Fibroblast of villous mesenchyme (primary cell): ENCODE measurements at places on chromosomes 7 and 10. TPM values are rescaled to one million over a fixed set of nuclear protein-coding genes. Genes with fewer than 3 reads are reported as not detected.

DNA sequence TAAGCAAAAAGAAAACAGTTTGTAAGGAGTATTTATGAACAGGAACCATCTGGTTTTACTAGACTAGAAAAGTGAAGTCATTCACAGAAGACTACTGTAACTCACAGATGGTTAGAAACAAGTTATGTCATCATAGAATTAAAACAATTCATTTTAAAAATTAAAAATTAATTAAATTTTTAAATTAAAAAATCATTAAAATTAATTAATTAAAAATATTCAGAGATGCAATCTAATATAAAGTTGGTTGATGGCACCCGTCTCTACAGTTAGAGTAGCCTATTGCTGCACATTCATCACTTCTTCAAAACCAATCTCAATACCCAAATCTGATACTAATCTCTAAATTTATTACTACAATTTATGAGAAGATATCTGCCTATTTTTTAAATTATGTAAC is 454.8 kb upstream of the NUPR2 start:
- DNase-seq, result no peak

DNA sequence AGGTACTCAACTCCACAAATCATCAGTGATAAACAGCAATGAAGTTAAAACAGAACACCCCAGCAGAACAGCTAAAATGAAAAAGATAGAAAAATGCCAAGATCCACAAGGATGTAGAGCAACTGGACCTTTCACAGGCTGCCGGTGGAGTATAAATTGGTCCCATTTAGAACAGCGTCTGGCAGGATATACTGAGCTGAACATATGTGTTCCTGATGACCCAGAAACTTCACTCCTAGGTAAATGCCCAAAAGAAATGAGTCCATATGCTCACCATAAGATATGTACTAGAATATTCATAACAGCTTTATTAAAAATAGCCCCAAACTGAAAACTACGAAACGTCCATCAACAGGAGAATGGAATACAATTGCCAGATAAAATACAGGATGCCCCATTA is 102.4 kb downstream of the OAT start:
- no peak for DNase-seq

Gene TSPAN13
- total RNA-seq, result 8.7 and 10.8 TPM in 2 replicates

Gene CPEB3
- total RNA-seq, result 0.43 and 0.64 TPM in 2 replicates

Gene DGKB
- not detected in 2 replicates for total RNA-seq

Gene MBL2
- total RNA-seq, result not detected in 2 replicates

GRCh38 chr10:51074238-51075028 is at the start of gene PRKG1:
PRKG1 (plus strand) TSS chr10:51074487.
- DNase-seq, result peak; percentile 75

GRCh38 chr7:104818961-104819880 is 194.8 kb upstream of the KMT2E start:
- DNase-seq, result peak; percentile 2

GRCh38 chr7:86908948-86909347 is 150.5 kb downstream of the ELAPOR2 start:
- no peak for DNase-seq

DNA sequence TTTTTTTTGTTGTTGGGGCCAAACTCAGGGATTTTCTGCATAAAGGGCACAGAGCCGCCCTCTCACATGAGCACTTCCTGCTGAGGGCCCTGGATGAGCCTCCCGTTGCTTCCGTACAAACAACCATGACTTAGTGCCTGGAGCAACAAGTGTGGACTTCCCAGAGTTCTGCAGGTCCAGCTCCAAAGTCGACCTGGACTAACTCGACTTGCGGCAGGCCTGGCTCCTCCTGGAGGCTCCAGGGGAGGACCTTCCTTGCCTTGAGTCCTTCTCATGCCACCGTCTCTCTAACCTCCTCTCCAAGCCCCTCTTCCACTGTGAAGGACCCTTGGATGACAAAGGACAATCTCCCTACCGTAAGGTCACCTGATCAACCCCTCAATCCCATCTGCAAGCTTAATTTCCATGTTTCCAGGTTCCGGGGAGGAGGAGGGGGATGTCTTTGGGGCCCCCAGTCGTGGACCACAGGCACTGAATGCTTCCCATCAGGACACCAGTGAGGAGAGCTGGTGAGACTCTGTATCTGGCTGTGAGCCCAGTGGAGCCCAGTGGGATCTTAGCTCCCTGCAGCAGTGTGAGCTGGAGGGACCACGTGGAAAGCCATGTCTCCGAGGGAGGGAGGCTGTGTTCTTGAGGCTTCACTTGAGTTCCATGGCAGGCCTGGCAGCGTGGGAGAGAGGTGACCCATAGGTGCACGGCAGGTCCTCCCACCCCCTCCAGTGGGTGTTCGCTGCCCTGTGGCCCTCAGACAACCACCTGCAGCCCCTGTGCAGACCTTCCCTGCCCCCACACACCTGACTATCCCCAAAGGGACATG is 199.5 kb upstream of the PPP2R2D start:
- no peak for DNase-seq

DNA sequence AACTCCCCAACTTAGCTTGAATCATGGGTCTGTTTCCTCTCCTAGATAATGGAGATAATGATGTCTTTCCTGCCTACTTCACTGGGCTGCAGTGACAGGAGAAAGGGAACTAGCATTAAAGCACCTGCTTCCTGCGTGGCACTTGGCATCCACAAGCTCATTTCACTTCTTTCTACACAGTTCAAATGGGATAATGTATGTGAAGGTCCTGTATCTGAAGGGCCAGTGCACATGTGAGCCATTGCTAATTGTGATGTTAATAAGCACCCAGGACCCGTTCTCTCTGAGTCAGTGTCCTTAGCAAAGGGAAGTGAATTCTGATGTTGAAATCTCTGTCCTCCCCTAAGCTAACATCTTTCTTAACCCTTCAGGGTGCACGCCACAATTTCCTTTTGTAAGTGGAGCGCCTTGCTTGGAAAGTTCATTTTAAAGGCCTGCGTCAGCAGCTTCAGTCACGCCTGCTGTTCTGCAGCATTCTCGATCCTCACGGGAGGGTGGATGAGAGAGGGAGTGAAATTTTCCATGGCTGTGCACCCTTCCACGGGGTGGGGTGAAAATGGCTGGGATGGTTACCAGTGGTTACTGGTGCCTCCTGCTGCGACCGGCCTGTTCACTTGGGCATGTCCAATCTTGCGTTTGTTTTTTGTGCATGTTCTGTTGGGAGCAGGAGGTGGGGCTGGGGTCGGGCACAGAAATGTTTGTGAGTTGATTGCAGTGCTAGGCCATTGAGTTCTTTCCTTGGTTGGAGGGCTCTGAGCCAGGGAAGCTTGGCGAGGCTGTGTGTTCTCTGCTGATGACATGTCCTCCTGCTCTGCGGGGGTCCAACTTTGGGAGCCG is 59.2 kb downstream of the HK1 start:
- peak; percentile 98 for DNase-seq

DNA sequence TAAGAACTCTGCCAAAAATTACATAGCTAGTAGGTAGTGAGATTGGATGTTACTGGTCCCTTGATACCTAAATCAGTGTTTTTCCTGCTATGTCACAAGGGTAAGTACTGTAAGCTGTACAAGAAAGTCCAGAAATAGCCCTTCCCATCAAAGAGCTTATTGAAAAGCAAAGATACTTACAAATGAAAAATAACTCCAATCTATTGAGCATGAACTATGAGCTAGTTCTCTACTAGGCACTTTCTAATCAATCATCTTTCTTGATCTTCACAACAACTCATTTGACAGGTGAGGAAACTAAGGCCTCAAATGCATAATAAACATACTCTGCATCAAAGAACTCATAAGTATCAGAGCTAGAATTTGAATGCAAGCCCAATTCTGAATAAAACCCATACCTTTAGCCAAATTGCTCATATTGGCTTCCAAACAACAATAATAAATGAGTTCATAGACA is 249.8 kb upstream of the TCF7L2 start:
- DNase-seq, result no peak

DNA sequence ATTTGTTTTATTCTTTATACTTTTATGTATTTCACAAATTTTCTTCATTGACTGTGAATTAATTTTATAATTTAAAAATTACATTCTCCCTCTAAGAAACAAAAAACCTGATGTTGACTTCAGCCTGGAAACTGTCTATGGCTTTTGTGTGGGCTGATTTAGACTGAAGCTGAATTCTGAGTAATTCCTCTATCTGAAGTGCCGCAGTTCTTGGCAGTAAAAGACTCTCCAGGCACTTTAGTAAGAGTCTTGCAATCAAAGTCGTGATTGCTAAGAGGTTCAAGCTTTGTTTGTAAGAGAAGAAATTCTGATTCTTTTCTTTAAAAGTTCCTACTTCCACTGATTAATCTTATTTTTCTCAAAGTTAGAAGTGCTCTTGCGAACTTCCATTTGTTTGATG is 3.4 kb upstream of the CEP41 start:
- no peak for DNase-seq

Gene METTL27
- 1.6 and 2.6 TPM in 2 replicates for total RNA-seq

DNA sequence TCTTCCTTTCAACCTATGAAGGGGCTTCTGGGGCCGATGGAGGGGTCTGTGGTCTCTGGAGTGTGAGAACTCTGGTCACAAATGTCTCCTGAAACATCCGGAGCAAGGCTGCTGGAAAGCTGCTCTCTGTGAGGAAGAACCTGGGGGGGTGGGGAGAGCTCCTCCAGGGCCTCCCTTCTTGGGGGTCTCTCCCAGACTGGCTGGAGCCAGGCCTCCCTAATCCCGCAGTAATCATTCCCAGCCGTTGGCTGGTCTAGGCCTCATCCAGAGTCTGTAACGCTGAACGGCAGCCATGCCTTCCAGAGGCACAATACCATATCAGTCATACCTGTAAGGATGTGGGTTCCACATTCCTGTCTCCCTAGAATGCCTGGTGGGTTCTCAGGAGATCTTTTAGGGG is 4.4 kb upstream of the LZTS2 start:
- no peak for DNase-seq

Gene OR2A42
- total RNA-seq, result under 0.01 TPM in 2 replicates

GRCh38 chr10:93280699-93281366 is 201.3 kb downstream of the MYOF start:
- no peak for DNase-seq

Gene PLEKHS1
- under 0.01 TPM in 1 of 2 replicates, not detected in the other for total RNA-seq

DNA sequence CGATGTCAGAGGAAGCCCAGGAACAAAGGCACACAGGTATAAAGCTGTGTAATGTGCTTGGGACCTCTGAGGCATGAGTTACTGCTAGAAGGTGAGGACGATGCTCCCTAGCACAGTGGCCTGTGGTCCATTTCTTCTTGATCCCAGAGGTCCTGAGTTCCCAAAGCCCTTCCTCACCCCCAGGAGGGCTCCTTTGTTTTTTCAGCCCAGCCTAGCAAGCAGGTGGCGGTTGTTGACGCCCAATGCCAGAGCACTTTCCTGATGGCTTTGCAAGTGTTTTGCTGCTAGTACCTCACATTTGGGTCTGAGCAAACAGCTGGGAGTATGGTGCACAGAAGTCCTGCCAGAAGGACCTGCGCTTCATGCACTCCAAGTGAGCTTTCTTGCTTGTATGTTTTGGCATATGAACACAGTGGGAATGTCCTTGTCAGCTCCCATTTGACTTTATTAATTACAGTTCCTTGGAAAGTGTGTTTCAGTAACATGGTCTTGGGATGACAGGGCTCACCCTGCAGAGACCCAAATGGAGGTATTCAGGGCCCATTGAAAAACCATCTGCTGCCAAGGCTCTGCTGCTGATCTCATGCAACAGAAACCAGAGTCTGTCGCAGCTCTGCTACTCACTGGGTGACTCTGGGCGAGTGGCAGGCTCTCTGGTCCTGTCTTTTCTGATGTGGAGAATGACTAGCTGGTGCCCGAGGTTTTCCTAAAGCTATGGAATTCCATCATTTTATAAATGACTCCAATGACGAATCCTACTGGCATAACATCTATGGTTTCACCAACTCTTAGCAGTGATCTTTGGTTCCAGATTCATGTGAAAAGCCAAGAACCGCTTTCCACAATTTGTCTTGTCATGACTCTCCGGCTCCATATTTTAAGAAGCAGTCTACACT is 134.9 kb downstream of the ARID5B start:
- no peak for DNase-seq

Gene DGKI
- 3.5 and 11.3 TPM in 2 replicates for total RNA-seq

DNA sequence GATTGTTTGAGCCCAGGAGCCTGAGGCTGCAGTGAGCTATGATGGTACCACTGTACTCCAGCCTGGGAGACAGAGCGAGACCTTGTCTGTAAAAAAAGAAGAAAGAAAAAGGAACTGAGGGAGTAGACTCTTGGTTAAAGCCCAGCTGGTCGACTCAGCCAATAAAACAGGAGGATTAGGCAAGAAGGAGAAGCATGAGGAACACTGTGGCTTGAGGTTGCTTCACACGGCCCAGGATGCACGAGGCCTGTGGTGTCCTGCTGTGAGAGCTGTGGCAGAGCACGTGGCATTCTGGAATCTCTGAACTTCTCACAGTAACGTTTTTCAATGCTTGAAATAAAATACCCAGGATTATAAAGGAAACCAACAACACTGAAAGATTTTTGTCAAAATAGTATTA is 93.3 kb downstream of the CUL2 start:
- DNase-seq, result peak; percentile 89

DNA sequence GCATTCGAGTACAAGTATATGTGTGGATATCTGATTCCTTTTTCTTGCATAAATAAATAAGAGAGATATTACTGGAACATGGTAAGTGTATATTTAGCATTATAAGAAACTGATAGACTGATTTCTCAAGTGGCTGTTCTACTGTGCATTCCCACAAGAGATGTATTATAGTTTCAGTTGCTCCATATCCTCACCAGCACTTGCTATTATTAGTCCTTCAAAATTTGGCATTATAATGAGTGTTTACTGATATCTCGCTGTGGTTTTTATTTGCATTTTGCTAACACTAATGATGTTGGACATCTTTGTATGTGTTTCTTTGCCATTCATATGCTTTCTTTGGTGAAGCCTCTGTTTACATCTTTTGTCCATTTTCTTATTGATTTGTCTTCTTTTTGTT is 4.4 kb upstream of the CLRN3 start:
- no peak for DNase-seq

Gene SAP25
- total RNA-seq, result 0.32 TPM in 1 of 2 replicates, not detected in the other

Gene GSTO2
- 1.9 and 2.2 TPM in 2 replicates for total RNA-seq

GRCh38 chr10:58544135-58544534 is 31.5 kb downstream of the BICC1 start:
- no peak for DNase-seq

Gene TACC2
- 5.6 and 9.3 TPM in 2 replicates for total RNA-seq

DNA sequence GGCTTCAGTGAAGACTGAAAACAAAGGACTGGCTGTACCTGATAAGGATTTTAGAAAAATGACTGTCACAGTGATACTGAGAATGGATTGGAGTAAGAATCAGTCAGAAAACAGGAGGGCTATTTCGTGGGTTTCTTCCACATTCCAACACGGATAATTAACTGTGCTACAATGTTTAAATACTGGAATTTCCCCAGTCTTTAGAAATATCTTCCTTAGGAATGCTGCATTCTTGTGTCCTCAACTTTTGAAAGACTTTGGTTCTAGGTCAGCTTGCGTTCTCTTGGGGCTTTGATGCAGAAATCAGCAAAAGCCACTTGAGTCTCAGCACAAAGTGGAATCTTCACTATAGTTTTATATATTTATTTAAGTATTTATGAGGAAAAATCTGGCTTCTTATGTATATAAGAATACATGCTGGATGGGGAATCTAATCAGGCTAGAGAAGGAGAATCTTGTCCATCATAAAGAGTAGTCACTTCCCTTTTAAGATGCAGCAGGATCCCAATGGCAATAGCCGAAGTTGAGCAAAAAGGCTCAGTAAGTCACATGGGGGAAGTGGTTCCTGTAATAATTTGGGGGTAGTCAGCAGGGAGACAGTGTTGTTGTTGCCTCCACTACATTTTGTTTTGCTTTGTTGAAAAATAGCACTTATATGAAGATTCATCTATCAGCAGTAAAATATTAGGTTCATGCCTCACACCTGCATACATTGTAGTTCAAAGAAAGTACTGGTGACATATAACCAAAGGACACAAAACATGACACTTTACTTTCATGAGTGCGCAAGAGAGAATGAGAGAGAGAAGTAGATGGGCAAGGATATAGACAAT is 86.0 kb downstream of the CH25H start:
- DNase-seq, result no peak

Gene UPK3B
- 0.43 TPM in 1 of 2 replicates, not detected in the other for total RNA-seq

Gene CALHM3
- total RNA-seq, result under 0.01 TPM in 2 replicates

Gene NEUROD6
- not detected in 2 replicates for total RNA-seq
